Mesothelial cell of epicardium (in vitro differentiated cells): ENCODE measurements at places on chromosomes 16 and 17. TPM values are rescaled to one million over a fixed set of nuclear protein-coding genes. Genes with fewer than 3 reads are reported as not detected.

The KRTAP2-2 gene
- not detected in 3 replicates for total RNA-seq

The NKD1 gene
- total RNA-seq, result 60.1 to 63.0 TPM (median 61.5 TPM) in 3 replicates

The CCDC144A gene
- 0.49 to 0.75 TPM (median 0.55 TPM) in 3 replicates for total RNA-seq

The ARL5C gene
- total RNA-seq, result 0.40 TPM in 1 of 3 replicates, not detected in the others

The HSD17B1 gene
- total RNA-seq, result 1.6 to 3.0 TPM (median 2.2 TPM) in 3 replicates

The PRDM7 gene
- not detected in 3 replicates for total RNA-seq

The CLEC10A gene
- not detected in 3 replicates for total RNA-seq

- no peak for DNase-seq
- no peak overlapping the region for H3K27ac ChIP-seq
- peaks cover 23% of the 10 kb centered on the region for H3K36me3 ChIP-seq
- no peaks in the 10 kb centered on the region for H3K27me3 ChIP-seq
- no peak overlapping the region for H3K4me3 ChIP-seq
- peaks cover 10% of the 10 kb centered on the region for H3K4me1 ChIP-seq
These were observed 11.1 kb downstream of the CRYBA1 start for GRCh38 chr17:29257756-29258155.

DNA sequence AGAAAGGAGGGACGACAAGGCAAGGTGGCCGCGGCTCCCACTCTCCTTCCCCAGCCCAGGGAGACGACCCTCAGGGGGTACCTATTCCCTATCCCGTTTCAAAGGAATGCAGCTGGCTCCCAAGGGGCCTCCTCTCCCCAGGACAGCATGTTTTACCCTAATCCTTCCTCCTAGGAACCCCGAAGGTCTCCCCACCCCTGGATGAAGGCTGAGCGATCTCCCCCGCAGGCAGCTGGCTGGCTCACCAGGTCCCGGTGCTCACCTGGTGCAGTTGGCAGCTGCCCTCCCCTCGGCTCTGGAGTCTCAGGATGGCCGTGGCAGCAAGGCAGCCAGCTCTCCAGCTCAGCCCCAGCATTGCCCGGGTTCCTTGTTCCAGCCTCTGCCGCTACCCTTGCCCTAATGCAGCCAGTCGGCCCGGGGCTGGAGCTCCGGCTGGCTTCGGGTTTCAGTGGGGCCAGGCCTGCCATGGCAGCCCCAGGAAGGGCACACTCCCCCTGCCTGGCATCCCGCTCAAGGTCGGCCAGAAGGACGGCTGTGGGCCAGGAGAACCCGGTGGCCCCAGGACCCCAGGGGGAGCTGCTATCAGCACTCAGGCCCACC lies 4.6 kb downstream of the CLUH start:
- H3K4me1 ChIP-seq, result peaks cover 25% of the 10 kb centered on the region
- no peaks in the 10 kb centered on the region for H3K27me3 ChIP-seq
- H3K4me3 ChIP-seq, result no peak overlapping the region
- no peak for DNase-seq
- H3K36me3 ChIP-seq, result no peaks in the 10 kb centered on the region

DNA sequence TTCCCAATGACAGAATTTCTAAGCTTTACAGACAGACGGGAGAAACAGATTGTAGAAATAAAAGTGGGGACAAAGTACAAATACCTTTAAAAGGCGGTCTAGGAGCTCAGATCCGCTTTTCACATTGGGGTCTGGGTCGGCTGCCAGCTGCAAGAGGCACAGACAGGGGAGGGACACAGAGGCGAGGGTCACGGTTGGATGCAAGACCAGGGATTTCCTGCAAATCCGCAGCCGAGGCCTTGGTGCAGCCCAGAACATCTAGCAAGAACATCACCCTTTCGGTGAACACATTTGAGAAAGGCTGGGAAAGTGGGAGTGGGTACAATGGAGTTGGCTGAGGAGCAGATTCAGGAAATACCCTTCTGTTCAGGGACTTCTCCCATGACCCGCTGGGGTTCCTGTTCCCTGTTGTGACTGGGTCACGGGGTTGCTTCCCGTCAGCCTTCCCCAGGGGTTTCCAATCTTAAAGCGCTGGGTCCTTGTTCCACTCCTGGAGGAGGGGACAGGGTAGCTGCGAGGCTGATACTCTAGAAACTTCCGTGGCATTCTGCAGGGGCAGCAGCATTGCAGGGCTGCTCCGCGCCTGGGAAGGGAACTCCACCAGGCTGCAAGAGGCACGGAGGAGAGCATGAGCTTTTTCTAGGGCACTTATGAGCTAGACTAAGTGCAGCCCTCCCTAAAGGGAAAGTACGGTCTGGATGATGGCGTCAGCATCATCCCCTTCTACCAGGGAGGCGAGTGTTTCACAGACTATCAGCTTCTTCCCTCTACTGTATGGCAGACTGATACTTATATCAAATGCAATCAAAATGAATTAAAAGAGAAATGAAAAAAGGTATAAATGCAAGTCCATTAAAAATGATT lies 16.0 kb downstream of the VAC14 start:
- H3K4me1 ChIP-seq, result no peaks in the 10 kb centered on the region
- H3K36me3 ChIP-seq, result peaks cover 34% of the 10 kb centered on the region
- H3K27ac ChIP-seq, result no peak overlapping the region
- H3K27me3 ChIP-seq, result no peaks in the 10 kb centered on the region
- H3K4me3 ChIP-seq, result no peak overlapping the region
- DNase-seq, result no peak

DNA sequence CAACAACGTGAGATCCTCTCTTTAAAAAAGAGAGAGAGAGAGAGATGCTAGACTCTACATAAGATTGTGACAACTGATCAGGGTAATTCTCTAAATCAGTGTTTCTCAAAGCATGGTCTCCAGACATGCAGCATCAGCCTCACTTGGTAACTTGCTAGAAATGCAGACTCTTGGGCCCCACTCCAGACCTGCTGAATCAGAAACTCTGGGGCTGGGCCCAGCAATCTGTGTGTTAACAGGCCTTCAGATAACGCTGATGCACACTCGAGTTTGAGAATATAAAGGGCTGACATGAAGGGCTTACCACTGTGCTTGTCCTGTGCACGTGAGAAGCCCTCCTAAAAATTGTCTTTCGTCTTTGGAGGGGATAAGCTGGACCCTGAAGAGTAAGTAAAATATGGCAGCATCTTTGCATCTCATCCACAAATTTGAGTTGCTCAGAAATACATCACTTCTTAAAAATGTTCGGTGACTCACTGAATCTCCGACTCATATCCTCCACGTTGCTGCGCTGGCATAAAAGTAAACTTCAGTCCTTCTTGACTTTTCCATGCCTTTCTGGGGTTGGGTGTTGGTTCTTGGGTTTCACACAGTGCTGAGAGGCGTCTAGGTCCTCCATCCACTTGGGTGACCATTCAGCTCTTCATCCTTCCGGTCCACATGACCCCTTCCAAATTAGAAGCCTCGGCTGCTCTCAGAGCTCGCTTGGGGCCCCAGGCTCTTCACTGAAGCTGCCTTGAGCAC lies 26.1 kb upstream of the KDM8 start:
- H3K4me1 ChIP-seq, result peaks cover 13% of the 10 kb centered on the region
- DNase-seq, result no peak
- no peak overlapping the region for H3K4me3 ChIP-seq
- H3K27me3 ChIP-seq, result peaks cover 12% of the 10 kb centered on the region
- no peaks in the 10 kb centered on the region for H3K36me3 ChIP-seq

- H3K27ac ChIP-seq, result peak within 1 kb of the TSS; percentile 99
- H3K27me3 ChIP-seq, result no peaks in the 10 kb centered on the region
- no peaks in the 10 kb centered on the region for H3K36me3 ChIP-seq
- DNase-seq, result no peak
- peaks cover 33% of the 10 kb centered on the region for H3K4me1 ChIP-seq
These were observed at the start of gene MYH10 for GRCh38 chr17:8630227-8630801. MYH10 (minus strand) TSS chr17:8630725; CDS start chr17:8623246, 7,479 bp downstream.

DNA sequence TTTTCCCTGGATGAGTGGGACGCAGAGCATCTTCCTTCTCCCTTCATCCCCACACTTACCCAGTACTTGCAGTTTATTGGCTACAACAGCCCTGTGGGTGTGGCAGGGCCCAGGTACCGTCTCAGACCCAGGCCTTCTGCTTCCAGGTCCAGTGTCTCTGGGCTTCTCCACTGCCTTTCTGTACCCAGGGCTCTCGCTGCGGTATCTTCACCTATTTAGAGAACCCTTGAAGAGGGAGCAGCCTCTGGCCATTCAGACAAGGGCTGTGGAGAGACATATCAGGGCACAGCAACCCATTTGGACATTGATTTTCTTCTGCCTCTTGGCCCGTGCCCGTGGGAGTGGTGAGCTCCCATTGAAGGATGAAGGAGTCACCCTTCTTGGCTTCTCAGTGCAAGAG lies 17.3 kb downstream of the TBX4 start:
- H3K4me1 ChIP-seq, result peaks cover 31% of the 10 kb centered on the region
- peaks cover 11% of the 10 kb centered on the region for H3K36me3 ChIP-seq
- peaks cover 14% of the 10 kb centered on the region for H3K27me3 ChIP-seq
- no peak for DNase-seq
- H3K27ac ChIP-seq, result no peak overlapping the region

- H3K4me1 ChIP-seq, result peaks cover 10% of the 10 kb centered on the region
- H3K27me3 ChIP-seq, result peaks cover 3% of the 10 kb centered on the region
- DNase-seq, result no peak
- no peak overlapping the region for H3K27ac ChIP-seq
These were observed 7.0 kb upstream of the ZFHX3 start for GRCh38 chr16:73054813-73055482.

DNA sequence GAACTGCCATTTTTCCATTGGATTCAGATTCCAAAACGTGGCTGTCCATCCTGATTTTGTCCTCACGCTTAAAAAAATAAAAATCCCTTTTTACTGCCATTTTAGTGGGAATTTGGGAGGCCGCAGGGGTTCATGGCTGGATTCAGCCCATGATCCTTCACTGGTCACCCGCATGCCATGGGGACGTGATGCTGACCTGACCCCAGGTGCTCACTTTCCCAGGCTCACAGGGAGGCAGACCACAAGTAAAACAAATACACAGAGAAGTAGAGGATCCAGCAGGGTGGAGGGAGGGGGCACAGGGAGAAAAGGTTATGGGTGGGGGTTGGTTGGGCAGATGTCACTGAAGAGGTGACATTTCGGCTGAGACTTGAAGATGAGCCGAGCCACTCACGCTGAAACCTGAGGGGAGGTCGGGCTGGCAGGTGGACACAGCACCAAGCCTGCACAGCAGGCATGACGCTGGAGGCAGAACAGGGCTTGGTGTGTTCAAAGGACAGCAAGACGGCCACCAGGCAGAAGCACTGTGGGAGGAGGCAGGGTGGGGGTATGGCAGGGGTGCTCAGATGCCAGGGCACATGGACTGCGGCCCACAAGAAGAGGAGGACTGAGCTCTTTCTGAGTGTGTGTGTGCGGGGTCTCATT lies 10.7 kb downstream of the COX4I1 start:
- H3K36me3 ChIP-seq, result peaks cover 18% of the 10 kb centered on the region
- DNase-seq, result no peak
- no peak overlapping the region for H3K4me3 ChIP-seq
- no peak overlapping the region for H3K27ac ChIP-seq

DNA sequence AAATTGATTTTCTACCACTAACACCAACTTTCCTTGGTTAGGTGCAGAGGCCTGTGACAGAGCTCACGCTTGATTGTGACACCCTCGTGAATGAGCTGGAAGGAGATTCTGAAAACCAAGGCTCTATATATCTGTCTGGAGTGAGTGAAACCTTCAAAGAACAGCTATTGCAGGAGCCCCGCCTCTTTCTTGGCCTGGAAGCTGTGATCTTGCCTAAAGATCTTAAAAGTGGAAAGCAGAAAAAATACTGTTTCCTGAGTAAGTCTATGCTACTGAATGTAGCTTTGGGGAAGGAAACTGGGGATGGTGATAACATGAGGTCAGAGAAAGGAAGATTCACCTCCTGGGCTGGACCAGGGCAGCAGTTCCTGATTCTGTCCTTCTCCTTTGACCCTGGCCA lies 38.3 kb downstream of the REXO5 start:
- H3K27me3 ChIP-seq, result no peaks in the 10 kb centered on the region
- DNase-seq, result no peak
- H3K27ac ChIP-seq, result peak overlapping the region; percentile 23
- peaks cover 10% of the 10 kb centered on the region for H3K36me3 ChIP-seq
- H3K4me1 ChIP-seq, result peaks cover 1% of the 10 kb centered on the region

DNA sequence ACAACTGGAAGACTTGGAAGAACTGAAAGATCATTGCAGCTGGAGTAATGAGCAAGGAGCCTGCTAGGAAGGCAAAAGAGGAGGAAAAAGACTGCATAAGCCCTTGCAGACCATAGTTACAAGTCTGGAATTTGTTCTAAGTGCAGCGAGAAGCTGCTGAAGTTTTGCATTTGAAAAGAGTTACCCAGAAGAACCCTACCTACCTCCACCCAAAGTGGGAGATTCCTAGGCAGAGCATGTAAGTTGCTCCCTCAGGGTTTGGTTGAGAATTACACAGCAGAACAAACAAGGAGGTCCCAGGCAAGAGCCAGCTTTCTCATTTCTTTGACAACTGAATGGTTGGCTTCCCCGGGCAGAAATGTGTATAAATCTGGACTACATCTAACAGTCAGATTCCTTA lies 118.7 kb upstream of the NUDT7 start:
- H3K4me3 ChIP-seq, result no peak overlapping the region
- H3K4me1 ChIP-seq, result peaks cover 11% of the 10 kb centered on the region
- no peaks in the 10 kb centered on the region for H3K27me3 ChIP-seq
- no peak overlapping the region for H3K27ac ChIP-seq

DNA sequence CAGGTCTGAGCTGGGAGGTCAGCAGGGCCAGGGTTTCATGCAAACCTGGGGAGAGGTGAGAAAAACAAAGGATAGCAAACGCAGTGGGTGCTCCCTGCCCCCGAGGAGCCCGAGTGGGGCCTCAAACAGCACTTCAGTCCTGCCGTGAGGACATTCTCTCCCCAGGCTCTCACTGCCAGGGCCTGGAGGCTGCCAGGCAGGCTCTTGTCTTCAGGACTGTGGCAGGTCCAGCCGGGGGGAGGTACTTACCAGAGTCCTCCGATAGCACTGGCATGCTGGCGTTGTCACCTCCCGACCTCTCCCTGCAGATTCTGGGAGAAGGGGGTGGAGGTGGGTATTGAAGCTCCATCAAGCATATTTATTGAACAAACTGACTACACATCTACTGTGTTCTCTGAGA lies 1.3 kb downstream of the MPP3 start:
- no peak overlapping the region for H3K27ac ChIP-seq
- no peak for DNase-seq
- H3K4me3 ChIP-seq, result peak overlapping the region; percentile 77
- H3K4me1 ChIP-seq, result peaks cover 19% of the 10 kb centered on the region
- H3K27me3 ChIP-seq, result peaks cover 7% of the 10 kb centered on the region
- H3K36me3 ChIP-seq, result peaks cover 23% of the 10 kb centered on the region

DNA sequence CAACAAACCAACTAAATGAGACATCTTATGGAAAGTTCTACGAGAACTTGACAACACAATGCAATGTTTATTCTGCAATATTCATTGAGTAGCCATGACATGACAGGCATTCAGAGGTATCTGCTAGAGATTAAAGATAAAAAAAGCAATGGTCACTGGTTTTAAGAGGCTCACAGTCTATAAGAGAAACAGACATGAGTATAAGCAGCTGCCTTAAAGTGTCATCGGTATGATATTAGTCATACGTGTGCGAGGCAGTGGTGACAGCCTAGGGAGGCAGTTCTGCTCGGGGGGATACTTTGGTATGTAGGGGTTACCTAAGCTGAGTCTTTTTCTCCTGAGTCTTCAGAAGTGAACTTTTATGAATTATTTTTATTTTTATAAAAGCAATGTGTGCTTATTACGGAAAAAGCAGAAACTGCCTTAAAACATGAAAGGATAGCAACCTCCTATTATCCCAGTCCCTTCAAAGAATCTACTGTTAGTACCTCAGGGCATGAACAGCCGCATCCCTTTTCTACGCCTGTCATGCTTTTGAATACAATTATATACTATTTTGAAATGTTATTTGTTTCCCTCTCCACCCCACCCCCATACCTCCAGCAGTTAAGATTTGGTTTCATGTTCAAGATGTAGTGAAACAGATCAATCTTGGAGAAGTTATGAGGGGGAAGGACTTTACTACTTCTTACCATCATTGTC lies 7.7 kb downstream of the ST6GALNAC1 start:
- H3K27ac ChIP-seq, result peak overlapping the region; percentile 82
- H3K4me3 ChIP-seq, result peak overlapping the region; percentile 17
- no peaks in the 10 kb centered on the region for H3K36me3 ChIP-seq
- DNase-seq, result no peak
- H3K27me3 ChIP-seq, result no peaks in the 10 kb centered on the region
